ENCODE measurements at places on chromosomes 1 and 21. TPM values are rescaled to one million over a fixed set of nuclear protein-coding genes. Genes with fewer than 3 reads are reported as not detected.
A peak's percentile ranks its signal among the peaks of the same experiment; 100 is the strongest.

DNA sequence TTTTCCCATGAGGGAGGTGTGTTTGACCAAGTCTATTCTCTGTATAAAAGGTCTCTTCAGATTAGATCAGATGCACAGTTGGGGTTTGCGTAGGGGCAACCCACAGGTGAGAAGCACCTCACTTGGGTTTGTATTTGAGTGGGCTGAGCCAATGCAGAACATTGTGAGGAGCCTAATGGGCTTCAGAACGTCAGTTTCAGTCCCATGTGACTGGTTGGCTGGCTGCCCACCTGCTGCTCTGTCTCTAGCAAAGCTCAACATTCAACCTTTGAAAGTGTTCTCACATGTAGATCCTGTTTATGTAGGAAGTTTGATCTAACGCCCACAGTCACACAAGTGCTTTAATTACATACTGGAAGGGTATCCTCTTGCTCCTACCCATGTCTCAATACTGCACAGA is 105.5 kb downstream of the FASLG start:
- no peak for DNase-seq

GRCh38 chr1:203508463-203509073 is 14.6 kb downstream of the OPTC start:
- no peak for DNase-seq

DNA sequence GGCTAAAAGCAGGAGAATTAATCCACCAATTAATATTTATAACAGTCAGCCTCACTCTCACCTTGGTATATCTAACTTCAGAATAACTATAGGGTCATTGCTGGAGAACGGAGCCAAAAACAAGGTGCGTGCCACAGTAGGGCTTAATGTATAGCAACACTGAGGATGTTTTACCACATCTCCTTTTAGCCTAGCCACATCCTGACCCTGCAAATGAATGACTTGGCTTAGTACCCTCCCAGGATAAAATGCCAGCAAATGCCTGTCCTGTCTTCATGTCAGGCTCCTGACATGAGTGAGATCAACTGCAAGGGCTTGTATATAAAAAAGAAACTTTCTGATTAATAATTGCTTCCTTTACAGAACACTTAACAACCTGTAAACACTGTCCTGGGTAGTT is 2.7 kb upstream of the CDC42BPA start:
- DNase-seq: no peak

DNA sequence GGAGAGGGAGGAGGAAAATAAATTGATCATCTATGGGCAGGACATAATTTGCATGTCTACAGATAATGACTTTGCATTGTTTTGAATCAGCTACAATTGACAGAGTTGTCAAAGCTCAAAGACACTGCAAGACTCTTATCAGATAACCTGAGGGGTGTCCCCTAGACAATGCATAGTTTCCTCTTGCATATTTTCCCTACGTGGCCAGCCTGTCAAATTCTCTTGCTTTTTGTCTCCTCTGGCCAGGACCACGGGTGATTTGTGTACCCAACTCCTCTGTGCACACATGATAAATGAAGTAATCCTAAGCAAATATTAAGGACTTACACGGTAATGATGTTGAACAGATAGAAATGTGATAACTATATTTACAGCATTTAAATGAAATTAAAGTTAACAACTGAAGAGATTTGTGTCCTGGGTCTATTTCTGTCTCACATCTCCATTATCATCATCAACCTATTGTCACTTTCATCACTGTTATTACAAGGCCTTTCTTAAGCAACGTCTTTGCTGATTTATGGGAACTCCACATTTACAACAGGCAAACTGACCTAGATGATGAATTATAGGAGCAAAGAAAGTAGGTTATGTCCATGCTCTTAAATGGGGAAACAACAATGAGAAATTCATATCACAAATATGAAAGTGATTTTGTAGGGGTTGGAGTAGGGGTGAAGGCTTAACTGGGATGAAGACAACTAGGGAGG is 18.8 kb downstream of the BATF3 start:
- DNase-seq: no peak

DNA sequence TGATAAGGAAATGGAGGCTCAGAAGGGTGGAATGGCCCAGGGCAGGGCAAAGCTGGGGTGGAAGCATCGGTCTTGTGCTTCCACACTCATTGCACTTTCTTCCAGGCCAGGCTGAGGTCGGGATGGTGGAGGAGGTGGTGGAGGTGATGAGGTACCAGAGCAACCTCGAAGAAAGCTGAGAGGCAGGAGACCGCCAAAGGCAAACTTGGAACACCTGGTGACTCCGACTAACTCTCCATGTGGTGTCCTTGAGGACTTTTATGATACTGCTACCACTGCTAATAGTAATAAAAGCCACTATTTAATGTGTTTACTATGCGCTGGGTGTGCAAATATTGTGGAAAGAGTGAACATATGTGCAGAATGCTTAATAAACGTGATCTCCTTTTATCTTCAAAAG is 16.9 kb upstream of the BTG2 start:
- DNase-seq: no peak

The CD160 gene
- not detected for total RNA-seq

- DNase-seq: no peak
Measured at GRCh38 chr1:61043010-61043820, 39.1 kb upstream of the NFIA start.

- DNase-seq: no peak
Measured at GRCh38 chr1:32274646-32275340, 17.1 kb upstream of the HDAC1 start.

GRCh38 chr1:54697896-54698295 is 17.8 kb upstream of the TTC4 start:
- DNase-seq: no peak

The PLD5 gene
- not detected for total RNA-seq

The CENPL gene
- 27.6 TPM for total RNA-seq

The FCRL3 gene
- not detected for total RNA-seq

GRCh38 chr1:166176416-166176815 is 9.6 kb upstream of the FAM78B start:
- DNase-seq: no peak

DNA sequence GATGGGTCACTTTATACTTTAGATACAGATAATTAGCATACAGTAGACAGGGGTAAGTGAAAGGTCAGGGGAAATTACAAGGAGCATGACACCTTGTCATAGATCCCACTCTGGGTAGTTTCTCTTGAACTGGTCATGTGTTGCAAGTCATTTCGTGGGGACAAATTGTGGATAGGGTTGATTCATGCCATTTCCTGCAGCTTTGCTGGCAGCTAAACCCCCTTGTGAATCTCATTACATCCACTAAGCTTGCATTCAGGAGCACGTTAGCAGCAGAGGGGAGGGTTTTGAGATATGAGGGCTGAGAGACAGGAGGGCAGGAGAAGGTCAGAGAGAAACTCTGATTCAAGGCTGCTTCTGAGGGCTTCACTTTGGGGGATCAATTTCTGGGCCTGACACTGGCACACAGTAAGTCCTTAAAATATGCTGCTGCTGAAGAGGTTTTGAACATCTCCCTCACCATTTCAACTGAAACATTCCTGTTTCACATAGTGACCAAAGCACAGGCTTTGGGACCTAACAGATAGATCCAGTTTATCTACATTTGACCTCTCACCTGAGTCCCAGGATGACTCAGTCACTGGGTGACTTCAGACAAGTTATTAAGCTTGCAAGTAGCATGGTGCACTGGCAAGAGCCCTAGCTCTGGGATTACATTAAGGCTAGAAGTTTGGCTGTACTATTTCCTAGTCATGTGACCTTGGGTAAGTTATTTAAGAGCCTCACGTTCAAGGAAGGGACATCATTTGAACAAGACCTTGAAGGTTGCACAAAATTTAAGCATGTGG is 206.0 kb upstream of the USP24 start:
- DNase-seq: peak; percentile 34

The HEYL gene
- total RNA-seq: not detected

DNA sequence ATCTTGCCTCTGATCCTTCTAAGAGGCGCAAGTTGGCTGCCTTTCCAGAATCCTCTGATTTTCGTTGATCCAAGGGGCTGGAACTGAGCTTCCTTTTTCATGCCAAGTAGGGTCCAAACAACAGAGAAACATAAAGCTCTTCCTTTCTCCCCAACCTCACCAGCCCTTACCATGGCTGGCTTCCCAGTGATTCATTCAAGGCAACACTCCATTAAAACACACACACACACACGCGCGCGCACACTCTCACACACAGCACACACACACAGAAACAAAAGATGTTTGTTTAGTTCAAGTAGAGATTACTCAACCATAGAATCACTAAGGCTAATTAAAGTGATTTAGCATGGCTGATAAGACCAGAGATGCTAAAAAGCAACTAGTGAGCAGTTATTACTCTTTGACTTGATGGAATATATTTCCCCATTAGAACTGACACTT is 13.0 kb upstream of the GUCA2A start:
- peak; percentile 81 for DNase-seq

The RGS16 gene
- total RNA-seq: not detected

GRCh38 chr1:54125386-54126070 is 27.3 kb downstream of the CDCP2 start:
- DNase-seq: no peak

GRCh38 chr1:227947676-227948492 is at the start of gene WNT9A:
WNT9A (minus strand) TSS chr1:227947932; CDS start chr1:227947887, 45 bp downstream.
- DNase-seq: no peak

The TFF2 gene
- not detected for total RNA-seq

- DNase-seq: peak; percentile 48
Measured at GRCh38 chr1:17438318-17439249, 893 bp downstream of the RCC2 start.

The HPDL gene
- total RNA-seq: not detected

DNA sequence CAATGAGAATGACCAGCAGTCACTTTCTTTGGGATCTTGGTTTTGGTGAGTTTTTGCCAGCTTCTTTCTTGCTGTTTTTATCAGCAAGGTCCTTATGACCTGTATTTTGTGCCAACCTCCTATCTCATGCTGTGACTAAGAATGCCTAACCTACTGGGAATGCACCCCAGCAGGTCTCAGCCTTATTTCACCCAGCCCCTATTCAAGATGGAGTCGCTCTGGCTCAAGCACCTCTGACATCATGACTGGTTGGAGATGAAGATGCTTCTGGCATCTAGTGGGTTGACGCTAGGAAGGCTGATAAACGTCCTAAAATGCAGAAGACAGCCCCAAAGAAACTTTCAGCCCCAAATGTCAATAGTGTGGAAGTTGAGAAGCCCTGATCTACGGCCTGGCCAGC is 33.6 kb upstream of the NHLH2 start:
- no peak for DNase-seq

- DNase-seq: no peak
Measured at GRCh38 chr1:5836776-5837440, 155.3 kb downstream of the NPHP4 start.

The SPATA45 gene
- 0.75 TPM for total RNA-seq

The DPT gene
- 0.15 TPM for total RNA-seq

- DNase-seq: no peak
Measured at GRCh38 chr1:184366997-184367396, 19.8 kb upstream of the C1orf21 start.

DNA sequence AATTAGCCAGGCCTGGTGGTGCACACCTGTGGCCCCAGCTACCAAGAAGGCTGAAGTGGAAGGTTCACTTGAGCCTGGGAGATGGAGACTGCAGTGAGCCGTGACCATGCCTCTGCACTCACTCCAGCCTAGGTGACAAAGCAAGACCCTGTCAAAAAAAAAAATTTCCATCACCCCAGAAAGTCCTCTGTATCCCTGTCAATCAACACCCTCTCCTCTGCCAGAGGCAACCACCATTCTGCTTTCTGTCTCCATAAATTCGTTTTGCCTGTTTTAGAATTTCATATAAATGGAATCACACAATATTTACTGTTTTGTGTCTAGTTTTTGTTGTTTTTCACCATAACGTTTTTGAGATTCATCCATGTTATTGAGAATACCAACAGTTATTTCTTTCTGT is 141.6 kb upstream of the SLC45A1 start:
- DNase-seq: no peak

GRCh38 chr1:185974367-185975170 is 240.4 kb downstream of the HMCN1 start:
- DNase-seq: no peak

DNA sequence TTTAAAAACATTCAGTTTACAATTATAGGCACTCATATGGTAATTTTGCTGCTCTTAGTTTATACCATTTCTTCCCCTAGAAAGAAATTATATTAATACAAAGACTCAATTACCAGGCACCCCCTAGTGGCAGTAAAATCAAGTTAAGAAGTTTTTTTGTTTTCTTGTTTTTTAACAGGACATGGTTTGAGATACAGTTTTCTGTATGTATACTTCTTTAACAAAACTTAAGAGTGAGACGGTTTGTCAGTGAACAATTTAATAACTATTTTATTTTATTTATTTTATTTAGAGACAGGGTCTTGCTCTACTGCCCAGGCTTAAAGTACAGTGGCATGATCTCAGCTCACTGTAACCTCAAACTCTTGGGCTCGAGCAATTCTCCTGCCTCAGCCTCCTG is 224.6 kb downstream of the FAF1 start:
- DNase-seq: no peak

- no peak for DNase-seq
Measured at GRCh38 chr1:162006081-162006480, 17.6 kb downstream of the OLFML2B start.

The ANKRD35 gene
- total RNA-seq: not detected

- no peak for DNase-seq
Measured at GRCh38 chr1:65346190-65346589, 36.8 kb downstream of the DNAJC6 start.

DNA sequence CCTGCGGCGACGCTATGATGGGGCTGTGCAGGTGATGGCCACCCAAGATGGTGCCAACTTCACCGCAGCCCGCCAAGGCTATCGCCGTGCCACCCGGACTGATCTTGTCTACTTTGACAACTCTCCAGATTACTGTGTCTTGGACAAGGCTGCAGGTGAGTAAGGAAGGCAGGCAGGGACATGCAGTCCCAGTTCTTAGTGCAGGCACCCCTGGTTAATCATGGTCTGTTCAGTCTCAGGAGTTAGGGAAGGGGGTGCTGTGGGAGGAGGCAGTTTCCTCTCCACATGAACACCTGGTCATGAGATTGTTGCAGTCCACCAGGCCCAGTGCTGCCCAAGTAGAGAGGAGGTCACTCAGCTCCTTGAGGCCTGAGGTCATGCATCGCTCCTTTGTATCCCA is 8.5 kb downstream of the WNT2B start:
- no peak for DNase-seq

The PIK3R3 gene
- 14.9 TPM for total RNA-seq

The GPR161 gene
- total RNA-seq: 7.0 TPM

DNA sequence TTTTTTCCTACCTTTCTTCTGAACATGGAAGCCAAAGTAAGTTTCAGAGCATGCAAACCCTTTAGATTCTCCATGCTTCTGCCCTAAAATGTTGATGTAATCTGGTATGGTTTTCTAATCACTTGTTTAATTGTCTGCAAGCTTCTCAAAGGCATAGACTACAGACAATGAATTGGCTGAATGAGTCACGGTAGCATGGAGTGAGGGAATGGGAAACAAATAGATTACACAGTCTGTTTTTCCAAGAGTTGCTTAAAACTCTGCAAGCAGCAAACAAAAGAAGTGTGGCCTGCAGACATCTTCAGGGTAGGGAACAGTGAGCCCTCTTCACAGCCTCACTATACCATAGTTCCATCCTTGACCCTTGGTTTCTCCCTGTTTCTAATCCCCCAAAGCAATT is 326.0 kb downstream of the BARHL2 start:
- DNase-seq: no peak

The LEFTY1 gene
- not detected for total RNA-seq

All from H4 (cell line).